NCI-H1417 (cell line): ENCODE measurements at places on chromosomes 7 and 10.

- DNase-seq = peak; percentile 17
Measured at GRCh38 chr7:37816922-37817590, 31.3 kb upstream of the NME8 start.

- DNase-seq = no peak
Measured at GRCh38 chr10:71404503-71405295, 8.0 kb downstream of the CDH23 start.

- no peak for DNase-seq
Measured at GRCh38 chr10:121772406-121772805, 155.4 kb downstream of the ATE1 start.

DNA sequence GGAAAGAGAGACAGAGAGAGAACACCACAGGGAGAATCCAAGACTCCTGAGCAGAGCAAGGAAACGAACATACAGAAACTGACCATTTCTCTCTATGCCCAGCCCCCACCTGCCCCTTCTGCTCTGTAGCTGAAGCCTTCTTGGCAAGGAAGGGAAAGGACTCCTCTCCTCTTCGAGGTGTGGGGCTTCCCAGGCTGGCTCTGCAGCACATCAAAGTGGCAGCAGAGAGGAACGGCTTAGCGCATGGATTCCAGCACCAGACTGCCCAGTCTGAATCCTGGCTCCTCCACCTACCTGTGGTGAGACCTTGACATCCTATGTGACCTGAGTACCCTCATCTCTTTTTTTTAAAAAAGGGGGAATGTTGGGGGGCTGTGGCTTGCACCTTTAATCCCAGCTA lies 69.4 kb downstream of the SH3PXD2A start:
- DNase-seq = no peak

- no peak for DNase-seq
Measured at GRCh38 chr10:28355376-28355775, 52.5 kb upstream of the MPP7 start.

DNA sequence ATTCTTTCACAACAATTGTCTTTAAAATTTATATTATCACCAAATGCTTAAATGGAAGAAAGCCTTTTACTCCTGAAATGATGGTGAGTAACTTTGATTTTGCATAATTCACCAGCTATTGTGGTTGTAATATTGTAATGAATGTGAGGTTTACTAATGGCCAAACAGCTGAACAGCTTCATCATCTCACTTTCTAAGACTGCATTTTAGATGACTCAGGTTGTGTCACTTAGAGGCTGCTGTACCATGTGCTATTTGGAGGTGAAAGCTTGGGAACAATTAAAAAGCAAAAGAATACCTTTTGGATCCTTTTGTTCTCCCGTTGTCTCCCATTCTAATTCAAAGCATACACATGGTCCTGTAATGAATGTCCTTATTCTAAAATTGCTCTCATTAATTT lies 604.0 kb upstream of the PFKP start:
- no peak for DNase-seq

DNA sequence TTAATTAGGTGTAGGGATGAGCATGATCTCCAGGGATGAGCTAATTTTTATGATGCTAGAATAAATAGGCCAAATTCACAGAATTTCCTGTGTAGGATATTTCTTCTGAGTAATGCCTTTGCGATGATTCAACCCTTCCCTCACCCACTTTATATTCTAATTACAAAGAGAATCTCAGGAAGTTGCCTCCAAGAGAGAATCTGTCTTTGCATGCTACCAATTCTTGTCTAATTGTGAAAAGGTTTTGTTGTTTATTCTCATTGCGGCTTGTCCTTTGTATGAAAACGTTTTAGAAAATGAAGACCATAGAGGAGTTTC lies 6.3 kb downstream of the C7orf57 start:
- no peak for DNase-seq

DNA sequence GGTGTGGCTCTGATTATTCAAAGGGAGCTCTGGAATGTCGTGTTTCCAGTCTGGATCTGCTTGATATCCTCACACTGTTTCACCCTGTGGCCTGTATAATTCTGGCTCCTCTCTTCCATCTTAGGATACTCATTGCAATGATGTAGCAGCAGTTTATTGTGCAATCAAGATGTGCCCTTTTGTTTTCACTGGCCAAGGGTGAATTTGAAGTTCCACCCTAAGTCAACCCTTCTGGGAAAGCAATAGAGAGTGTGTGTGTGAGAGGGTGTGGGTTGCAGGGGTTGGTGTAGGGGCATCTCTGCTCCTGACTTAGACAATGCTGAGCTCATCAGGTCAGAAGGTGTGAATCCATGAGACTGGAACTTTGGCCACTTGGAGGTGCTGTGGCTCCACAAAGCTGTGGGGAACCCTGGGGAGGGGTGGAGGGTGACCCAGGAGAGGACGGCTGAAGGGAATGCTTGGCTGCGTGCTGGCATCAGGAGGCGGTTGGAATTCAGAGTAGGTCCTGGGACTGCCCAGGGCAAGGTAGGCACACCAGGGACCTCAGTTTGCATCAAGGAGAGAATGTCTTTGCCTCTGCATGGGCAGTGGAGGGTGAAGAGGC lies 118.0 kb upstream of the PRSS58 start:
- no peak for DNase-seq

DNA sequence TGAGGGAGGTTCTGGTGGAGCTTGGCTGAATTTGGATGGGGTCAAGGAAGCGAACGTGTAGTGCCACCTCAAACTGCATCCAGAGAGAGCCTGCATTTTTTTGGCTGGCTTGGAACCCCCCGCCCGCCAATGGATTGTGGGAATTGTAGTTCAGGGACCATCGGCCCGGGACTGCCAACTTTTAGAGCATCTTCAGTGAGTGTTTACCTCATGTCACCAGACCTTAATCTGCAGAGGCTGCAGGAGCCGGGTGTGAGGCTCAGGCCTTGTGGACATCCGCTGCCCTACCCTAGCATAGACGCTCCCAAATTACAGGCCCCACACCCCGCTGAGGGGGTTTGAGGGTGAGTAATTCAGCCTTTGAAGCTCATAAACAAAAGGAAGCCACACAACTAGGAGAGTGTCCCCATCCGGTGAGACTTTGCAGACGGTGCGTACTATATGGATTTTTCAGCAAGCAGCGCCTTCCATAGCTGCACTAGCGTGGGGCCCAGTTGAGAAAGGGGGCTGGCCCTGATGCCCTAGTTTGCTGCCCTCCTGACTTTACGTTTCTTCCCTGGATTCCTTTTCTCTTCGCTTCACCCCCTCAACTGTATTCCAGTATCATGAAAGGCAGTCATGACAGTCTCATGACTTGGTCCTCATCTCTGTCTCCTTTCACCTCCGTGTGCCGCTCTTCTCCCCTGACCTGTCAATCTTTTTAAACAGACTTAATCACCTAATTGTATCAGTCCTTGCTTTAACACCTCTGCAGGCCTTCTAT lies 717 bp downstream of the CNPY4 start:
- DNase-seq = no peak

DNA sequence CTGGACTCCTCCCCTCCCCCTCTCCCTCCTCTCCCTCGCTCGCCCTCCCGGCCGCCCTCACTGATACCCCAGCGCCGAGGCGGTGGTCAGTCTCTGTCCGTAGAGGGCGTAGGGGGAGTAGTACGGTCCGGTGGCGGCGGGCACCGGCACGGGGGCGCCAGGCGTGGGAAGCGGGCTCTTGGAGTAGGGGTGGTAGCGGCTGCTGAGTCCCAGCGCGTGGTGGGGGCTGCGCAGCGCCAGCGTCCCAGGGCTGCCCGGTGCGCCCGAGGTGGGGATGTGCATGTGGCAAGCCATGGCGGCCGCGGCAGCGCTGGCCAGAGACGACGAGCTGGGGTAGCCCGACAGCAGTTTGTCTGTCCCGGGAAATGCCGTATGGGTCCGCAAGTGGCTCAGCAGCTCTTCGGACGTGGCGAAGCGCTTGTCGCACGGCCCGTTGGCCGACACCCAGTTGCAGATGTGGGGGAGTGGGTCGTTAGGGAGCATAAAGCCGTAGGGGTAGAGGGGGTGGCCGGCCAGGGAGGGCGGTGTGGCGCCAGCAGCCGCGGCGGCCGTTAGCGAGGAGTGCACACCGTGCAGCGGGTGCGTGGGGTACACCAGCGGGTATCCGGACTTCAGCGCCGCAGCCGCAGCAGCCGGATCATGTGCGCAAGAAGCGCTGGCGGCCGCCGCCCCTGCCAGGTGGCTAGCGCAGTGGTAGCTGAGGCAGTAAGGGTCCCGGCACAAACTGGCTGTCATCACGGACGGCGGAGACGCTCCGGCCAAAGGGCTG lies 2.7 kb downstream of the ZNF503 start:
- no peak for DNase-seq

GRCh38 chr7:106219170-106219569 lies 65.6 kb downstream of the NAMPT start:
- DNase-seq = no peak

GRCh38 chr7:137850571-137850970 lies 3.8 kb upstream of the DGKI start:
- no peak for DNase-seq

- no peak for DNase-seq
Measured at GRCh38 chr7:45198986-45199385, 41.4 kb downstream of the RAMP3 start.

DNA sequence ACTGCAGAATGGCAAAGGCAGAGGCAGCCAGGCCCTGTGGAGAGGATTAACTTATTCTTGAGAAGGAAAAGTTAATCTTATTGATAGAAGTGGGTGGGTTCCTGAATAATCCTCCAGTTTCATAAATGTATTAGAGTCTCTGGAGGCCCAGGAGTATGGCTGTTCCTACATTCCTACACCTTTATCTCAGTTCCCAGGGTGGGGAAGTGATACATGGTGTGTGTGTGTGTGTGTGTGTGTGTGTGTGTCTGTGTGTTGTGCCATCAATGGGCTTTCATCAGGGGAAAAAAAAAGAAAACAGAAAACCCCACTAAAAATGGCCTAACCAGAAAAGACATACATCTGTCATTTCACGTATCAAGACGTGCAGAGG lies 22.0 kb upstream of the GSDME start:
- no peak for DNase-seq

DNA sequence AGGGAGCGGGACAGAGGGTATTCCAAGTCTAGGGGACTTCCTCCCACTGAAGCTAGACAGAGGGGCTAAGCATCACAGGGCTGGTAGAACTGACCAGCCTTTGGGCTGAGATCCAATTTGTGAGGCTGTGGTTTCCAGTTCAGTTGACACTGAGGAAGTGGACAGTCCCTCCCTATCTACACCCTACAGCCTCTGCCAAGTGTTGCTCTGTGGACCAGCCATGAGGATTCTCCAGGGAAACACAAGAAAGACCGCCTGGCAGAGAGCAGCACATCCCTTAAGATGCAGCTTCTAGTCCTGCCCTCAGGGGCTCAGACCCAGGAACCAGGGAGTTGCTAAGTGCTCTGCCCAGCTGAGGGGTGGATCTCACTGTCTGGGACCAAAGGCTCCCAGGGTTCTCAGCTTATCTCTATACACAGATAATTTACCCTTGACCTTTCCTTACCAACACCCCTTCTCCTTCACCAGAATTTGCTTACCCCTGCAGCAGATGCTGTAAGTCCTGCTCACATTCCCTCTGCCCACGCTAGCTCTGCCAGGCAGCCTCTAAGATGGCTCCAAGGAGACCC lies 252.0 kb downstream of the SKIDA1 start:
- DNase-seq = no peak

- no peak for DNase-seq
Measured at GRCh38 chr10:71727738-71728737, 8.5 kb upstream of the C10orf105 start.

DNA sequence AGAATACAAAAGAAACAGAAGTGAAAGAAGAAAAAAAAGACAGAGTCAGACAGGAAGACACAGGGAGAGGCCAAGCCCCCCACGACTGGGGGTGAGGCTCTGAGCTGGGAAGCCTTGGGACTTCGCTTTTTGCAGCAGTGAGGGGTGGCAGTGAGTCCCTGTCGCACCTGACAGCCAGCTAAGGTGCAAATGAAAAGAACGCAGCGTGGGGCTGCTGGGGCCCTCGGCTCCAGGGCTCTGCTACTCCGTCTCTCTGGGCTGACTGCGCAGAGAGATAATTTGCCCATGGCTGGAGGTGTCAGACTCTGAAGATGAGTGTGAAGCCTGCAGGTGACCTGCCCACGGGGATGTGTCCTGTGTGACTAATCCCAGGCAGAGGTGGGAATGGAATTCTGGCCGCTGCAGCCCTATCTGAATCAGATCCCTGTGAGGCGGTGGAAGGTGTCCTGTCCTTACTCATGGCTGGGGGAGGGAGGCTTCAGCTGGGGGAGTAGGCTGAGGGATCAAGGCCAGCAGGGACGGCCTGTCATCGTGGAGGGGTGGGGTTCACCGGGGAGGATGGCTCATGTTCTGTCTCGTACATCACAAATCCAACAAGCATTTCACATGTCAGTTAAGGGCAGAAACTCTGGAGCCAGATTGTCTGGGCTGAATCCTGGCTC lies 96.4 kb downstream of the SLIT1 start:
- no peak for DNase-seq

DNA sequence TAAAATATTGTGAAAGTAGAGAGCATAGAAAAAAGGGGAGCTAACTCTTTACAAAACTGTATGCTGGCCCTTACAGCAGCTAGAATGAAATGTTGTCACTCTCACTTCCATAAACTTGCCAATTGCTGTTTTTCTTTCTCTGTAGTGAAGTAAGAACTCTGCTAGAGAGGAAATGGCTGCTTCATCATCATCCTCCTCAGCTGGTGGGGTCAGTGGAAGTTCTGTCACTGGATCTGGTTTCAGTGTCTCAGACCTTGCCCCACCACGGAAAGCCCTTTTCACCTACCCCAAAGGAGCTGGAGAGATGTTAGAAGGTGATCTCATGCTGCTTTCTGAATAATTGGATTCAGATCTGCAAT lies 7.6 kb upstream of the ASCC1 start:
- DNase-seq = no peak

DNA sequence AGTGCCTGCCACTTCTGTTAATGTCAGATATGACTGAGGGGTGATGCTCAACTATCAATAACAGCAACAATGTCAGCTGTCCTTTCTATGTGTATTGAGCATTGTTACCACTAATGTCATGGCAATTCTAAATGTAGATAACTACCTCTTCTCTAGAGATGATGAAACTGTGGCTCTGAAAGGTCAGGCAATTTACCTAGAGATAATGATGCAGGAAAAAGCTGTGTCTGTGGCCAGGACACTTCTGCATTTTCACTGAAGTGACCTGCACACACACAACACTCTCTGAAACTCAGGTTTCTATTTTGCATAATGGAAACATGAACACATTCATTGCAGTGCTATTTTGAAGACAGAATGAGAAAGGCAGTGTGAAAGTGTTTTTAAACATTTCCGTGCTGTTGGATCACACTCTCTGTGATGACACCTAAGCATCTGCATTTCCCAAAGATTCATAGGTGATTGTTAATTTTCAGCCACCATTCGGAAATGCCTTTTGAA lies 148.2 kb downstream of the KCND2 start:
- no peak for DNase-seq

DNA sequence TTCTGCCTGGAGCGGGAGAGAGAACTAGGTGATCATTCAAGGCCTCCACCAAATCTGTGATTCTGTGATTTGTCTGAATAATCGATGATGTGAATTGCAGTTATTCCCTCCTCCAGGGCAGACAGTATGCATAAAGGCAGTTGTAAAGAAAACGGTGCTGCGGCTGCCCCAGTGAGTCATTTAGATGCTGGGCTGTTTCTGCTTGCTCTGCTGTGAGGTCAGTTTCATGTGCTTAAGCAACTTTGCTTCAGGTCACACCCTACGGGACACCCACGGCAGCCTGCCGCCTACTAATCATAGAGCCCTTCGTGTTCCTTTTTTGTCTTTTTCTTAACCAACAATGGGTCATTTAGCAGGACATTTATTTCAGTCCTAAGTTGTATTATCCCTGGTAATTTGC lies 158.1 kb upstream of the PITRM1 start:
- no peak for DNase-seq

- no peak for DNase-seq
Measured at GRCh38 chr10:27861781-27862180, 116.2 kb upstream of the MKX start.
